ENCODE measurements at places on chromosomes 1 and 21. TPM values are rescaled to one million over a fixed set of nuclear protein-coding genes. Genes with fewer than 3 reads are reported as not detected.
A peak's percentile ranks its signal among the peaks of the same experiment; 100 is the strongest.

DNA sequence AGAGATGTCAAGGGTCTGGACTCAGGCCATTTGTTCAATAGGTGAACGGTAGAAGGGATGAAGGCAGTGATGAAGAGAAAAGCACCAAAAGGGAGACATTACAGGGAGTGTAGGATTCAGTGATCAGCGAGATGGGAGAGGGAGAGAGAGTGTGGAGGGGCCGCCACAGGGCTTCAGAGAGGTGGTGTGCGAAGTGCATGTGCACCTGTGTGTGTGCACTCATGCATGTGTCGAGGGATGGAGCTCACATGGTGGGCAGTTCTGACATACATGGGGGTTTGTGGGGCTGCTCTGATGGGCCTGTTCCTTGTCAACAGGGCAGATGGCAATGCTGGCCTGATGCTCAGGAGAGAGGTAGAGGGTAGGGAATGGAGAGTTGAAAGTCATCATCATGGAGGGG, 11.4 kb upstream of the KCNA2 start:
- no peak for DNase-seq

GRCh38 chr1:155481741-155482241, 80.8 kb downstream of the ASH1L start:
- no peak for DNase-seq

DNA sequence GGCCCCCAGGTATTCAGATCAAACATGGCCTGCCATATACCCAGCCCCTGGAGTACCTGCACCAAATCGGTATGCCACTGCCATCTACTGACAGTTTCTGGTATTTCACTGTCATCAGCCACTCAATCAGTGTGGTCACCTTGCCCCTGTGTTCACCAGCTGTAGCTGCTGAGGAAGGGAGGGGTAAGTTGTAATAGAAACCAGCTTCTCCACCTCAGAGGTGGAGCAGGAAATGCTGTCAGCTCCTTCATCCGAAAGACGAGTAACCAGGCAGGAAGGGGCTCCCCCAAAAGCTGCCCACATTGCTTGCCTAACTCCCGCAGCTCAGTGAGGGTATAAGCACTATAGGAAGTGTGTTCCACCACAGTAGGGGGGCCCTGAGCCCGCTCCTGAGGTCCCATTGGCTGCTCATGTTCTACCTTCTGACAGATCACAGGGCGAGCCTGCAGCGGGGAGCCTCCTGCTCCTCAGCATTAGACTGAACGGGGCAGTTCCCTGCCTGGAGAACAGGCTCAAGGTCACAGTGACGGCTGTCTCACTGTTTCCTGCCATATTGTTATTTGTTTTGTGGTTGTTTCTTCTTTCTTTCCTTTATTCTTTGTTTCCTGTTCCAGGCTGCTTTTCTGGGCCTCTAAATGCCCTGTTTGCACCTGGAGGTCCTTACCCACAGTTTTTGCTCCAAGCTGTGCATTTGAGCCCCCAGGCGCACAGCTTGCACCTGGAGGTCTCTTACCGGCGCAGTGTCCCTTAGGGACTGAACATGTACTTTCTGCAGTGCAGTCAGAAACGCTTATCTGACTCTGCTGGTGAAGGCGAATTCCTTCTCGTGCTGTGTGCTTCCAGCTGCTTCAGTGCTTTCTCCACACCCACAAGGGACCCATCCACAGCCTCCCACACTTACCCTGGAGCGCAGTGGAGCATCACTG, 1638.3 kb downstream of the MRPL39 start:
- DNase-seq: peak; percentile 75

GRCh38 chr21:29454179-29454578, 155.5 kb downstream of the BACH1 start:
- DNase-seq: no peak

DNA sequence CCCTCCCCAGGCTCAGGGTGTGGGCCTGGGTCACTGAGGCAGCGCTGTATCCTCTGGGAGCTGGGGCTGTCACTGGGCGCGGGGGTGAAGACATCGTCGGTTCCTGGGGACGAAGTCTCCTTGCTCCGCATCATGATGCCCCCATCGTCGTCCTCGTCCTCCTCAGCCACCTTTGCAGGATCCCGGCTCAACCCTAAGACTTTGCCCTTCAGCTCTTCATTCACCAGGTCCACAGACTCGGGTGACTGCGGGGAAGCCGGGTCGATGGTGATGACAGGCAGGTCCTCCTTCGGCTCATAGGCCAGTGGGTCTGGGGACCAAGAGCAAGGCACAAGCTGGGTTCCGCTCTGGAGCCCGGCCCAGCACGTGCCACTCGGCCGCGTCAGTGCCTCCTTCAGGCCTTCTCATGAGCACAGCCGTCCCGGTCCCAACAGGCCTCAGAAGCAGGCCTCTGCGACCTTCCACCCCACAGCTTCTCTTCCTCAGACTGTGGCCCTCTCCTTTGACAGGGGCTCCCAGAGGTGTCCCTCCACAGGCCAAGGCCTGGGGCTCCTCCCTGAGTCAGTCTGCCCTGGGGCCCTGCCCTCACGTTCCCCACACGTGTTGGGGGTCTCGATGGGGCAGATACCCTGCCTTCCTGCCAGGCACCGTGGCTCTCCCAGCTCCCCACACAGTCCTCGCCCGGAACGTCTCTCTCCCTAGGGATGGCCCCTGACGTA, 54.4 kb downstream of the SLC9A1 start:
- DNase-seq: no peak

GRCh38 chr1:151944126-151944856, 35.0 kb upstream of the THEM4 start:
- no peak for DNase-seq

- DNase-seq: no peak
Measured at GRCh38 chr1:7707527-7707926, 63.6 kb upstream of the VAMP3 start.

DNA sequence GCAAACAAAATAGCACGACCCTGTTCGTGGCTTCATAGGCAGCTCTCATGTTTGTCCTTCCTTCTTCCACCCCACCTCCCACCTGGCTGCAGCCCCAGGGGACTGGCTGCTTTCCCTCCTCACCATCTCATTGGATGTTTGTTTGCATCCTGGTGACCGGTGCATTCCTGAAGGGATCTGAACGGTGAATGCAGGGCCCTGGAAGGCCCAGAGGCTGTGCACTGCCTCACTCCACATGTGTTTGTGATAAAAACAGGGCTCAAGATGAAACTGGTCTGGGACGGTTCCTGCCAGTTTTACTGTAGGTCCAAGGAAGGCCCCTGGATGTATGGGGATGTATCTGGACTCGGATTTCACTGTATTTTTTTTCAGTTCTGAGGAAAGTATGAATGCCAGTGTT, 42.8 kb downstream of the CNN3 start:
- DNase-seq: peak; percentile 81

- DNase-seq: no peak
Measured at GRCh38 chr1:4261327-4261726, 361.3 kb upstream of the C1orf174 start.

DNA sequence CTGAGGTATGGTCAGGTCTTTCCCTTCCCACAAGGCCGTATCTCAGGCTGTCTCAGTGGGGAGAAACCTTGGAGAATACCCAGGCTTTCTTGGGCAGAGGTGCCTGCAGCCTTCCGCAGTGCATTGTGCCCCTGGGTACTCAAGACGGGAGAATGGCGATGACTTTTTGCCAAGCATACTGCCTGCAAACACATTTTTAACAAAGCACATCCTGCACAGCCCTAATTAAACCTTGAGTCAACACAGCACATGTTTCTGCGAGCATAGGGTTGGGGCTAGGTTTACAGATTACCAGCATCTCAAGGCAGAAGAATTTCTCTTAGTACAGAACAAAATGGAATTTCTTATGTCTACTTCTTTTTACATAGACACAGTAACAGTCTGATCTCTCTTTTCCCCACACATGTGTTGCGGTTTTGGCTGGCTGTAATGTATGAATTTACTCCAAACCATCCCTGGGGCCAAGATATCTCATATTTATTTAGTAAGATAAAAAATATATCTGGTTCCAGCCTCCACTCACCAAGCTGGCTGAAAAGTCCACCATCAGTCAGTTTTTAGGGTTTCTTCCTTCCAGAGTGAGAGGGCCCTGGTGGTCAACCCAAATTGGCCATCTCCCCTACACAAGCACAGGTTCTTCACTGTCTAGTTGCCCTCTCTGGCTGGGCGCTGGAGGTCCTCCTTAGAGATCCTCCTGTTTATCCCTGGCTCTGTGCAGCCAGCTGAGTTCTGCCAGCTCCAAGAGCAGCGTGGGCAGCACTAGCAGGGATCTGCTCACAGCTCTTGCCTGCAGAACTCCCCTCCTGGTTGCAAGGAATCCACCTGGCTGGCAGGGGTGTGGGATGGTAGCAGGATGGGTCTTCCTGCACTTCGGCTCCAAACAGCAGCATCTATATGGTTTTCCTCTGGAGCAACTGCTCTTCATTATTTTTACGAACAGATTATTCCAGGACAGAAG, 2.6 kb downstream of the FAAH start:
- DNase-seq: no peak

GRCh38 chr1:89986020-89986419, 8.9 kb upstream of the ZNF326 start:
- DNase-seq: no peak

Gene CRTC2
- 44.7 TPM for total RNA-seq

Gene MYOG
- total RNA-seq: not detected

Gene PCSK9
- total RNA-seq: 75.1 TPM

Data from H9 (cell line).